ENCODE measurements at places on chromosomes 5 and 9.

- peak; percentile 53 for DNase-seq
Observed at GRCh38 chr9:131096269-131097125, at the start of gene AIF1L. TSS of gene AIF1L (plus strand) at chr9:131096531. CDS start at chr9:131096630, 99 bp downstream.

DNA sequence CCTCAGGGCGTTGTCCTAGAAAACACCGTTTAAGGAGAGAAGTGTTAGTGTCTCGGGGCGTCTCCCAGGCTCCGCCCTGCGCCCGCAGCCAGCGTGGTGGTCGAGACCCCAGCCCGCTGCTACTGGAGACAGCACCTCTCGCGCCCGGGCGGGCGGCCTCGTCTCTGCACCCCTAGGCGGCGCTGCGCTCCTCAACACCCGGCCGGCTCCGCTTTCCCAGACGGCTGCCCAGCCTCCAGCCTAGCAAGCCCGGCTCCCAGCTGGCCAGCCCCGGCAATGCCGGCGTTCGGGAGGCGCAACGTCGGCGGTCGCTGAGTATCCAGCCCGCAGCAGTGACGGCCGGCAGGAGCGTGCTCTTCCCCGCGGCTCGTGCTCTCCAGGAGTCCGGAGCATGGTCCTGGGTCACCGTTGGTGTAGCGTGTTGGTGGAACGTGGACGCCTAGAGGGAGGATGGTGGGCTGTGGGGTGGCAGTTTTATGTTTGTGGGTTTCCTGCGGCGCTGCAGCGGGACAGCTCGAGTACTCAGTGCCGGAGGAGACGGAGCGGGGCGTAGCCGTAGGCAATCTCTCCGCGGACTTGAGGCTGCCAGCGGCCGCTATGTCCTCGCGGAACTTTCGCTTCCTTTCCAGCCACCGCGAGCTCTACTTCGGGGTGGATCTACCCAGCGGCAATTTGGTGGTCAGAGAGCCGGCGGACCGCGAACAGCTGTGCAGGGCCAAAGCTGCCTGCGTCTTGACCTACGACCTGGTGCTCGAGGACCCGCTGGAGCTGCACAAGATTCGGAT is 536 bp downstream of the PCDHAC1 start:
- peak; percentile 73 for DNase-seq

DNA sequence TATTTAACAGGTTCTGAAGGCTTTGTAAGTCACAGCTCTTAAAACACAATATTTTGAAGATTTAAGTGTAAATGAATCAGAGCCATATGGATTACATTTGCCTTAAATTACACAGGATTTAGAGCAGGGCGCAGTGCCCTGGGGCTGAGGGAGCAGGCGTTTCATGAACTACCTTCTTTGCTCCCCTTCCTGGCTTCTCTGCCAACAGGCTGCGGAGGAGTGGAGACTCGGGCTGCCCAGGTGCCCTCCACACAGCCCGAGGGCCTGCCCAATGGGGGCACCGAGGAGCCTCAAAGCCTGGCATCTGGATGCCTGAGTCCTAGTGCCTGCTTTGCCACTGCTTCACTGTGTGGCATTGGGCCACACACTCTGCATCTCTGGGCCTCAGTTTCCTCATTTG is 90.6 kb upstream of the HAND1 start:
- DNase-seq, result no peak

DNA sequence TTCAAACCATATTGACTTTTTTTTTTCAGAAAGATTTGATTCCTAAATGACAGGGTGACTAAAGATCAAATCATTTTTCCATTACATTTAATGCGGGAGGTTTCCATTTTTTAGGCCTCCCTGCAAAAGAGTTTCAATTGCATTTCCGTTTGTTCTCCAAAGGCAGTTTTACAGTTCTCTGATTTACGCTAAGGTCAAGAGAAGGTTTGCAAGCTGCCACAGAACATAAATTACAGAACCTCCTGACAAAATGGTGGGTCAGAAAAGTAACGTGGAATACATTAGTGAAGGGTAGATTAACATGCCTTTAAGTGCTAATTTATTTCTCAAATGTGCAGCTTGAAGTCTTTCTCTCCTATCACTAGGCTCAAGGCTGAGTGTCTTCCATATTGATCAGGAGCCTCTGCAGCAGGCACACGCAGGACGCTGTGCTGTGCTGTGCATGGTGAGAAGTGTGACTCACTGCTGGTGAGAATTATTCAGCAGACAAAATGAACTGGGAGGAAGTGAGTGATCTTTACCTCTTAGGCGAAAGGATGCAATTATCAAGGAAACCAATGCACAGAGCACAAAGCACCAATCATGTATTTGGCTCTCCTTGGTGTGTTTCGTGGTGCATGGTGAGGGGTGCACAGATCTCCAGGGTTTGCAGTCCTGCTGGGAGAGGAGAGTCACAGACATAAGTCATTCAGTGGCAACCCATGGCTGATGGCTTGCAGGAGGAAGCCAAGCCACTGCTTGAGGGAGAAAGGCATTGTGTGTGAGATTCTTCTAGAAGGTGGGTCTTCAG is 136.3 kb downstream of the TENT4A start:
- no peak for DNase-seq

- no peak for DNase-seq
Observed at GRCh38 chr5:125833398-125833797, 589.8 kb upstream of the GRAMD2B start.

DNA sequence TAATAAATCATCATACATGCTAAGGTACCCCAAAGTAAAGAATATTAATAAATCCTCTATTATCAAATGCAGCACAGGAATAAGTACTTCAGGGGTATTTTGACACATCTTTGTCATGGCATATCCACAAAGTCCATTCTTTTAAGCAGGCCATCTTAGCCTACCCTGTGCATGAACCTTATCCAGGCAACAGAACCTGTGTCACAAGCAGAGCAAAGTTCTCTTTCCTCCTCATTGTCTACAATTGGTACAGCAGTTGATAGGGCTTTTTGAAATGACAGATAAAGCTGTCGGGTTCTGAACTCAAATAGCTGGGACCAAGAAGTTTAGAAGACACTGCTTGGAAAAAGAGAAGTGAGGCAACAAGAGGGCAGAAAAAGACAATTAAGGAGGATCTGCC is 30.8 kb upstream of the PURA start:
- no peak for DNase-seq

DNA sequence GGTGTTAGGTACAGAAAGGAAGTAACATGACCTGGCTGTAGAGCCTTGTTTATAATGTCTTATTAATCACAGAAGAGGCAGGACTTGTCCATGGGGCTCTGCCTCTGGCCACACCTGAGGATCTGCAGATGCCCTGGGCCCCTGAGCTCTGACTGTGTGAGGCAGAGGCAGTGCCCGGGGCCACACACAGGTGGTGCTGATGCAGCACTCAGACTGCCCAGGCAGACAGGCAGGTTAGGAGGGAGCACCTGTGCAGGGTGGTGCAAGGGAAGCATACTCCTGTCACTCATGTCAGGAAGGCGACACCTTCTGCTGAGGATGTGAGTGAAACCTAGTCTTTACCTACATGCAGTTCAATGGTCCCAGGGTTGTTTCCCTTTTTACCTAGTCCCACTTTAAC is 88.7 kb downstream of the CFAP90 start:
- no peak for DNase-seq

DNA sequence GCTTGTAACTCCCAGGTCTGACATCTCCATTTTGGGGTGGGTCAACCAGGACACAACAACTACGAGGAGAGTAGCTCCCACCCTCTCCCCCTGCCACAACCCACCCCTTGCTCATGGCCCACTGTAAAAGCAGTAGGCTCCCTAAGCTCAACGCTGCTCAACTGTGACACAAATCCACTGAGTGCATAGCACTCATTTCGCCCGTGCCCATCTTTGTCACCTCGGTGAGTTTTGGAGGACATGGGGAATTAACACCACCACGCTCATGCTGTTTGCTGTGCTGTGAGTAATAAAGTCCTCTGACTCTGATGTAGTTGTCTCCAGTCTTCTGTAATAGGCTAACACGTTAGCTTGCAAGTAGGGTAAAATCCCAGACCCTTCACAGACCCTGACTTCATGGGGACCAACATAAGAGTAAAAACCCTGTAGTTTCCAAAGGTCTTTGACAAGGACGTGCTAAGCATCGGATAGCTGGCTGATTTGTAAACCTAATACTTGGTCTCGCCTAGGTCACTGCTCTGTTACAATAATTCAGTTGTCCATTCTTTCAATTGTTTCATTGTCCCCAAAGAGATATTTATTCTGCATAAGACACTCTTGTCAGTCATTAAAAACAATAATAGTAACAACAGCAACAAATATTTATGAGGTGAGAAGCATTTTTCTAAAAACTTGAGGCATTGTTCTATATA is 7.7 kb downstream of the PLGRKT start:
- no peak for DNase-seq

DNA sequence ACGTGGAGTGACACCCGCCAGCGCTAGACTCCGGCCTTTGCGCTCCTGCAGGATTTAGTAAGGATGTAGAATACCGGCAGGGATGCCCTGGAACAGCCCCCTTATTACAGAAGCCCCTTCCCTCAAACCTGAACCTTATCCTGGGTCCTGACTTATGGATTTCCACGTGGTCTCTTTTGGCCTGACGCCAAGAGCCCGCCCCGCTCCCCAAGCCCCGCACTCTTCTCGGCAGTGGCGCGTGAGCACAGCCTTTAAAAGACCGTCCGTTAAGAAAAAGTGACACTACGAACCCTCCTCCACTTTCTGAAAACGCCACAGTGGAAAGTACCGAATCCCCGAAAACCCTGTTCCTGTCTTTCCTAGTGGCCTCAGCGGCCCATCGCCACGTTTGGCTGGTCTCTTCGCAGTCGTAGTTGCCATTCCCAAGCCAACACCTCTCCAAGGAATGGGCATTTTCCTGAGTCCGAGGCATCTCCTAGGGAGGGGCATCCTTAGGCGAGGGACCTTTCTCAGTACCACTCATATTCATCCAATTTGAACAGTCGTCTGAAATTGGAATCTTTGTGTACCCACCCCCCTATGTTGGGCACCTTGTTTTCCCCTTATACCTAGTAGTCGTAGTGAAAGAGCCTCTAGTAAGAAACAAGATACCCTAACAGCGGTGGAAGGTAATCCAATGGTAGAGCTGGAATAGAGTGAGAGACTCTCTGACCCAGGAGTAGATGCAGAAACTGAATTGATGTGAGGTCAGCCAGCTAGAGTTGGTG is 732 bp upstream of the MCIDAS start:
- DNase-seq, result no peak

DNA sequence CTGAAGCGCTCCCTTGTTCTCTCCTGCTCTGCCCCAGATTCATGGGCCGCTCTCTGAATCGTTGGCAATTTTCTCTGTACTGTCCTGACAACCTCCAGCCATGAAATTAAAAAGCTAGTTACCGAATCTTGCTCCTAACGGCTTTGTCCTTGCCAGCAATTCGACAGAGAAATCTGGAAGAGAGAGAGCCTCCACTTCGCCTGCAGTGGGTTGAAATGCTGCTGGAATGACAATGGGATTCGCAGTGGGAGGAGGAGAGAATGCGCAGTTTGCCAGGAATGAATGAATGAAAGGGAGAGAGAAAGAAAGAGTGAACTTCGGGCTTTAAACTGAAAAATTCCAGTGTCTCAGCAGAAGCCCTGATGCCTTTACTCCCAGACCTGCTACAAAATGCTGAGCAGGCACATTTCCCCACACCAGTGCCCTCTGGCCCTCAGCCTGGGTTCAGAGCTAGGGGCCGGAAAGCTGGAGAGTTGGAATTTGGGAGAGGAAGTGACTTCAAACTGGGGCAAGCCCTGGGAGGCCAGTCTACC is 11.5 kb upstream of the BOD1 start:
- no peak for DNase-seq

DNA sequence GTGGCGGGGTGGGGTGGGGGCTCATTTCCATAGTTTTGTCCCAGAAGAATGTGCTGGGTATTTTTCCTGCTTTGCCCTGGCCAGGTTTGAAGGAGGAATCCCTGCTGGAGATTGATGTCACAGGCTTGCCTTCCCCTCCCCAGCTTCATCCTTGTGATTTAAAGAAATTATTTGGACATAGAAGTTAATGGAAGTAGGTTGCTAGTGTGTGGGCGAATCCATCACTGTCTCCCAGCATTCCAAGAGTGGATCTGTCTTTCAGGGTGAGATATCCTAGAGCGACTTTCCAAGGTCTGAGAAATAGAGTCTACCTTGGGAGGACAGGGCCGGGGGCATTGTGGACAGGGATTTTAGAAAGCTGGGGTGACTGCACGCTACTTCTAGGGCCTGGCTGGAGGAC is 64.9 kb upstream of the HSPA9 start:
- no peak for DNase-seq

GRCh38 chr9:38284588-38285051 is 107.9 kb upstream of the ALDH1B1 start:
- DNase-seq, result no peak

- no peak for DNase-seq
Observed at GRCh38 chr9:21267485-21268346, 27.9 kb upstream of the IFNA14 start.

DNA sequence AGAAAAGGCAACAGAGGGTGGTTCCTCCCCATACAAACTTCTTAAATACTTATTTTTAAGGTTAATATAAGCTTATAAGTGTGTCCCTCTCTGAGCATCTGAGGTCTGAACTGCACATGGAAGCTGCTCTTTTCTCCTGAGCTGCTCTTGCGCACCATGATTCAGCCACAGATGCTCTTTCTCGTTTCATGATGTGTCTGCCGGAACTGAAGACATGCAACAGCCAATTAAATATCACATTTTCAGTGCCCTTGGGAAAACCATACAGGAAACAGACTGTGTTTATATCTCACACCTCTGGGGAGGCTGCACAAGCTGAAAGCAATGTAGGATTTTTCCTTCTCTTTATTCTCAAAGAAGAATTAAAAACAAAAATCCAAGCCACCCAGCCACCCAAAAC is 96.8 kb upstream of the NREP start:
- DNase-seq, result no peak

DNA sequence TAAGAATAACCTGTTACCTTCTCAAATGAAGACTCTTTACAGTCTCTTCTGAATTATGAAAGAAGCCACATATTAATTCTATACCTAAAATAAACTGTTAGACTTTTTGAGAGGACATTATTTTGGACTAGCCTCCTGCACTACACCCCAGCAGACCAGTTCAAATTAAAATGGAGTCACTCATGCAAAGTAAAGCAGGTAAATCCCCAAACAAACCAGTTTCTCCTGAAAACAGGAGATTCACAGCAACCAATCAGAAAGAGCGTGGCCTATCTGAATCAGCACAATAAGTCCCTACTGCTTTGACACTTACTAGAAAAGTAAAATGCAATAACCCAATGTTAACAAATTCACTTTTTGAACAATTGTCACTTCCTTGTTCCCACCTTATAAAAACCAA is 58.8 kb downstream of the PTBP3 start:
- no peak for DNase-seq

DNA sequence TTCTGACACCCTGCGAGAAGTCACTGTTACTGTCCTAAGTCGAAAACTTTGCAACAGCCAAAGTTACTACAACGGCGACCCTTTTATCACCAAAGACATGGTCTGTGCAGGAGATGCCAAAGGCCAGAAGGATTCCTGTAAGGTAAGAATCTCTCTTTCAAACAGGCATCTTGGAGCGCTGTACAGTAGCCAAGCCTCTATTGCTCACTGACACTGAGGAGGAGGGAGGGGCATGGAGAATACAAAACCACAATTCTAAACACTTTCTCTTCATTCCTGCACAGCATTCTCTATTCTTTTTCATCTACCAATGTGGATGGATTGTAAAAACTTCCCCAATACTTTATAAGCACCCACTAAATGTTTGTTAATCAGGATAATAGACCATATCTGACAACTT is 7.4 kb downstream of the GZMK start:
- DNase-seq, result no peak

DNA sequence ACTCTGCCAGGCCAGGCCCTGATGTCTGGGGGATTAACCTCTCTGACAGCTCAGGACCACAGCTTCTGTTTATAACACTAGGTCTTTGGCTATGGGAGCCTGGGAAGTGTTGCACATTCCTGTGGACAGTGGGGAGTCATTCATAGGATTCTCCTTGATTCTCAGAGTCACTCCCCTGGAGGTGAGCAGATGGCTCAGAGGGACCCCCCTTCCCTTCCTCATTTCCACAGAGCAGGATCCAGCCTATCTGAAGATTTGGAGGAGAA is 60.2 kb downstream of the NRG2 start:
- no peak for DNase-seq

All from HTR-8/SVneo (cell line).